Activated gamma-delta T cell treated with Interleukin-2 at 50 U/mL for 16 hours (primary cell): ENCODE measurements at places on chromosomes 2 and 18.
A peak's percentile ranks its signal among the peaks of the same experiment; 100 is the strongest.

DNA sequence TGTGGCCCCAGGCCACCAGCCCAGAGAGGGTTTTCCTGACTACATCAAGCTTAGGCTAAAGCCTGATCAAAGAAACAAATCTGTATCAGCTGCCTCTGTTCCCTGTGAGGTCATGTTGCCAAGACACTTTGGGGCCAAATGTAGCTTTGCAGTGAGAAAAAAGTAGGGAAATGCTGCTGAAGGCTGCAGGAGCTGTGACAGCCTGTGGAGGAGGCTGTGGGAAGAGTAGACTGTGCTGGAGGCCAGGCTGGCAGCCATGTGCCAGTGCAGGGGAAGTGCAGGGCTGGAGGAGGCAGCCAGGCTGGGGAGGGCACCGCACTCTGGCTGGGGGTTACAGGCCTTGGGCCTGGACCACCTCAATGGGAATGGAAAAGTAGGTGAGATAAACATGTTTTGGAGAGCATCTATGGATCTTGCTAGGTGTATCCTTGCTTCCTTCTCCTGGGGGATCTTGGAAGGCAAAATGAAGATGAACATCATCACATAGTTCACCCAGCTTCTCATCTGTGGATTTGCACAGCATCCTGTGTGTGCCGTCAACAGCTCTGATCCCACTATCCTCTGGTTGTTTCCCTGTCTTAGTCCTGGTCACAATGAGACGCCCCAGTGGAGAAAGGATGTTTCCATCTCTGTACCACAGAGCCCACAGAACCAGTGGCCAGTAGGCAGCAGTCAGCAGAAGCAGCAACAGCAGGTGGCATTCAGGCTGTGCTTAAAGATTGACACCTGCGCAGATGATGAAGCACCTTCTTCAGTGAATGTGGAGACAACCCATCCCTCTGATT, 103.8 kb upstream of the COPS8 start:
- no peak for DNase-seq

- no peak for DNase-seq
Measured at GRCh38 chr18:66971960-66972359, 368.1 kb upstream of the CDH19 start.

DNA sequence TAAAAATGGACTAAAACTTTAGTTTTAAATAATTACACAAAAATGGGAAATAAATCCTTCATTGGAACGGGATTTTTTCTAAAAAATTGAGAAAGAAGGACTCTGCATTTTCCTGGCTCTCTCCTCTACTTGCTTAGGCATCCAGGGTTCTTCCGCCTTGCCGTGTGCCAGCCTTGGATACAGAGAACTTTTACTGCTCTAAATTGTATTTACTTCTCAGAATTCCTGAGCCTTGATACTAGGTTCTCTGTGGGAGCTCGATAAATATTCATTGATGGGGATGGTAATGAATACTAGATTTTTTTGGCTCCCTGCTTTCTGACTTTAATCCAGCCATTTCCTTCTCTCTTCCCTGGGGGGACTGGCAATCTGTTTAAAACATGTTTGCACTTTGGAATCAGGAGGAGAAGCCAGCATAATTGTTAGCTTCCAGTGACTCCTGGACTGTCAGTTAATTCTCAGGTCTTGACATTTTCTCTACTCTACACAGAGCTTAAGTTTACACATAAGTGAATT, 746.1 kb upstream of the LRRTM1 start:
- no peak for DNase-seq

DNA sequence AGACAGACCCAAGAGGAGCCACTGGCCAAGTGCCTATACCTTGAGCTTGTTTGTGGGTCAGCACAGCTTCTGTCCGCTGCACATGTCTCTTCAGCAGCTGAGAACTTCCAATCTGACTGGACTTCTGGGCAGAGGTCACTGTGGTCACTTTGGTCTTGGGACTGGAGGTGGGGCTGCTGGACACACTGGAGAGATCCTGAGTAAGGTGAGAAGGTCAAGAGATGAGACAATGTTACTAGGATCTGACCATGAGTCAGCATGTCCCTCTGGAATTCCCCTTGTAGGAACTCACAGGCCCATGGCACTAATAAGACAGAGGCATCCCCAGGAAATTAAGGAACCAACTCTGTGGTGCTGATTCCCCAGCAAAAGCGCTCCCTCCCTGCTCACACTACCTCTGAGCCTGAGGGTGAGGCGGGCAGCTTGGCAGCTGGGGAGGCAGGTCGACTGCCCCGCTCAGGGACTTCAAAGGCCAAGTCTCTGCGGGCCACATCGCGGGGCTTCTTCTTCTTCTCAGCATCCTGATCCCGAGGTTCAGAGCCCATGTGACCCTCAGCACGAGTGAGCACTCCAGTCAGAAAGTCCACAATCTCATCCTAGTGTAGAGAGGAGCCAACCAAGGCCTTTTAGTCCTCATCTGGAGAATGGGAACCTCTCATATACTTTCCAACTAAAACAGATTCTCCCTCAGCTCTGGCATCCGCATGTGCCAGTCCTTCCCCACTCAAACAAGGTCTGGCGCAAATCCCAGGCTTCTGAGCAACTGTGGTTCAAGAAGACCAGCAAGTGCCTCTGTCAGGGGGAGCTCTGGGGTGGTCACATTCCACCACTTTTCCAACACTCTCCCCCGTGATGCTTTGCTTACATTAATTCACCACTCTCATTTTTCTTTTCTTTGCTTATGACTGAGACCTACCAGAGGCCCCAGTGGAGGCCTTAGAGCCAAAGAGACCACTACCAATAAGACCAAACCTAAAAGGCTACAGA, 29.4 kb downstream of the KANSL3 start:
- no peak for DNase-seq

DNA sequence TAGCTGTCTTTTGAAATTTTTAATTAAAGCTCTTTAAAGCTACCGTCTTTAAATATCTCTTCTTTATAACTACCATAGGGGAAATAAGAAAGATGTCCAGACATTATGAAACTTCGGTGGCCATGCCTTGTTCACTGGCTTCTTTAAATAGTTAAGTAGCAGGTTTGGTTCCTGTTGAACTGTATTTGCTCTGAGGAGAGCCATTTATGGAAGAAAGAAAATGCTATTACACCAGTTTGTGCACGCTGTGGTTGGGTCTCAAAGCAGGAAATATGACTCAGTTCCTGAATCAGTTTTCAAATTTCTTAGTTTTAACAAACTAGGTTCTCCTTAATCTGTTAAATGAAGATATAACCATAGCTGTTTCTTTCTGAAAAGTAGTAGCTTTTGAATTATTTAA, 12.2 kb downstream of the ARPC2 start:
- DNase-seq, result peak; percentile 38

- DNase-seq, result no peak
Measured at GRCh38 chr18:8685141-8685913, 20.0 kb upstream of the MTCL1 start.

DNA sequence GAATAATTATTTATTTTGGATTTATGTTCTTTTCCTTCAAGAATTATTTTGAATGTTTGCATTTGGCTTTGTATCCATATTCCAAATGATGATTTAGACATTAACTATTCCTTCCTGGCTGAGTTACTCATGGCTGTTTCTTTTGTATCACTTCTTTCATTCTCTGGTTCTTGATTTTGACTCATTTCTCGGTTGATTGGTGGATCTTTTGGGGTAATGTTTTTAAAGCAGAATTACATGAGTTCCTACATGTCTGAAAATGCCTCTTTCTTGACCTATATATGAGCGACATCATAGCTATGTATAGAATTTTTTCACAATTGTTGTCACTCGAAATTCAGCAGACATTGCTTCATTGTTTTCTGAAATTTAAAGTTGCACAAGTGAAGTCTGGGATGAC, 39.5 kb downstream of the CYP26B1 start:
- DNase-seq, result no peak

DNA sequence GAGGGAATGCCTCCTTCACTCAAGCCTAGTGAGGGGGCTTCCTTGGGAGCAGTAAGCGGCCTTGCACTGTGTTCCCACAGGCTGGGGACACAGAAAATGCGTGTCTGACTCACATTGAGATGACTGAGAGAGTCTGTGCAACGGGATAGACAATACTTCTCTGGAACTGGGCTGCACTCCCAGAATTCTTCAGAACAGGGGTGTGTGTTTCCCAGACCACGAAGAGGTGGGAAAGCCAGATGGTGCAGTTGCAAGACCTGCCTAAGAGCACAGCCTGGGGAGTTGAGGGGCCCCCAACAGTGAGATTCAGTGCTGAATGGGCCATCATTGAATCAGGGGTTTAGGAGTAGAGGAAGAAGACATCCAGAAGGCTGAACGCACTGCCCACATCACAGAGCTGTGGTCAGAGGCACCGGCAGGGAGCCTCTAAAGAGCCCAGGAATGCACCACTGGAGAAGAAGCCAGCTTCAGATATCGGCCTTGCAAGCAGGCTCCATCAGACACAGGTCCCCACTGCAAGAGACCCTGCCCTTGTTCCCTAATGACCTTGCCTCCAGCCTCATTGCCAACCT, 36.6 kb upstream of the MRPL19 start:
- DNase-seq, result no peak

DNA sequence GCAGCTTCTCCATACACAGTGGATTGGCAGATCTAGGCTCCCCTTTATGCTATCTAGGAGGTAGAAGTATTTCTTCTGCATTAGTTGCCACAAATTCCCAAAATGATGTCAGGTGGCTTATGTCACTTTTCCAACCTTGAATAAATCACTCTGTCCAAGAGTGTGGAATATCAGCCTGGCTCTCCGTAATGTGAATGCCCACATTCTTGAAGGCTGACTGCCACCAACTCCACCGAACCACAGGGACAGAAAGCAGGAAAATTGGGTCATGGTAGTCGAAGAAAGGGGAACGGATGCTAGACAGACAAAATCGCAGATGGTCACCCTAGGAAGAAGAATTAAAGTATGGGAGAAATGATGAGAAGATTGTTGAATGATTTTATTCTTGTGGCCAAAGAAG, 624.9 kb upstream of the CDH2 start:
- DNase-seq, result no peak

GRCh38 chr2:231181860-231182512, 16.4 kb upstream of the ARMC9 start:
- DNase-seq, result no peak

- DNase-seq, result no peak
Measured at GRCh38 chr2:28654663-28655320, 96.8 kb upstream of the PPP1CB start.

GRCh38 chr2:197958592-197959150, 154.3 kb downstream of the PLCL1 start:
- no peak for DNase-seq

DNA sequence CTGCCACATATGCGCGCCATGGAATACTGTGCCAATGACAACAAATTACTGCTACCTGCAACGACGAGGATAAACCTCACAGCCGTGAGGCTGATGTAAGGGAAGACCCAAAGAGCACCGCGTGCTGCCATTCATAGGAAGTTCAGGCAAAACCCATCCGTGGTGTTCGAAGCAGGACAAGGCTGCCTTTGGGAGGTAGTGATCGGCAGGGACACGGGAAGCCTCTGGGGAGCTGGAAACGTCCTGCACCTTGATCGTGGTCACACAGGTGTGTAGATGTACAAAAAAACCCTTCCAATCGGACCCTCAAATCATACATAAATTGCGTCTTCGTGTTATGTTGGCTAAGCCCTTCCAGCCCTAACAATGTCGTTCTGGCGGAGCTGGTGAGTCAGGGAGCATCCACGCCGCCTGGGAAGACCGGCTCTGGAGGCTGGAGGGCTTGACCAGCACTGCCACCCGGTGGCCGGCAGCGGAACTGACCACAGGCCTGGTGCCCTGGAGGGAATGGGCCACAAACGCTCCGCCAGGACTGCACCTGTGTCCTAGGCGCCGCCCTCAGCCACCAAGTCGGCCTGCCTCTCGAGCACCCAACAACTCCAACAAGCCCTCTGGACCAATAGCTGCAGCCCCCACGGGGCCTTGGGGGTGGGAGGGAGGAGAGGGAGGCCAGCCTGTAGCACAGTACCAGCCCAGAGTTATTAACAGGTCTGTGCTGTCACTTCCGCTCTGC, 4.1 kb upstream of the NEURL3 start:
- DNase-seq, result peak; percentile 50

GRCh38 chr2:234829074-234829455, 122.8 kb upstream of the SH3BP4 start:
- DNase-seq, result no peak

DNA sequence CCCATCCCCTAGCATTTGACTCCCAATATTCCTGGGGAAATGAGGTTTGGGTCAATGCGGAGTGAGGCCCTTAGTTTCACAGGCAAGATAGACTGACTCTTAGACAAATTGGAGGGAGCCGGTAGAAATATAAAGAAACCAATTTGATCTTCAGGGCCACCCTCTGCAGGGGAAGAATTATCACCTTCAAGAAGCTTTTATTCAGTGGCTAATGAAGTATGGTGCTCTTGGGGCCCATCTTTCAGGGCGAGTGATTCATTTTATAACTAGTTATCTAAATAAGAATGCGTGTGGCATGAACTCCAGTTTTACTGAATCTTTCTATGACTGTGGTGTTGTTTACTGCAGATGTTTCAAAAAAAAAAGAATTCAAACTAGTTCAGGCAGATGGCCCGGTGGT, 88.4 kb downstream of the LYPD1 start:
- no peak for DNase-seq

DNA sequence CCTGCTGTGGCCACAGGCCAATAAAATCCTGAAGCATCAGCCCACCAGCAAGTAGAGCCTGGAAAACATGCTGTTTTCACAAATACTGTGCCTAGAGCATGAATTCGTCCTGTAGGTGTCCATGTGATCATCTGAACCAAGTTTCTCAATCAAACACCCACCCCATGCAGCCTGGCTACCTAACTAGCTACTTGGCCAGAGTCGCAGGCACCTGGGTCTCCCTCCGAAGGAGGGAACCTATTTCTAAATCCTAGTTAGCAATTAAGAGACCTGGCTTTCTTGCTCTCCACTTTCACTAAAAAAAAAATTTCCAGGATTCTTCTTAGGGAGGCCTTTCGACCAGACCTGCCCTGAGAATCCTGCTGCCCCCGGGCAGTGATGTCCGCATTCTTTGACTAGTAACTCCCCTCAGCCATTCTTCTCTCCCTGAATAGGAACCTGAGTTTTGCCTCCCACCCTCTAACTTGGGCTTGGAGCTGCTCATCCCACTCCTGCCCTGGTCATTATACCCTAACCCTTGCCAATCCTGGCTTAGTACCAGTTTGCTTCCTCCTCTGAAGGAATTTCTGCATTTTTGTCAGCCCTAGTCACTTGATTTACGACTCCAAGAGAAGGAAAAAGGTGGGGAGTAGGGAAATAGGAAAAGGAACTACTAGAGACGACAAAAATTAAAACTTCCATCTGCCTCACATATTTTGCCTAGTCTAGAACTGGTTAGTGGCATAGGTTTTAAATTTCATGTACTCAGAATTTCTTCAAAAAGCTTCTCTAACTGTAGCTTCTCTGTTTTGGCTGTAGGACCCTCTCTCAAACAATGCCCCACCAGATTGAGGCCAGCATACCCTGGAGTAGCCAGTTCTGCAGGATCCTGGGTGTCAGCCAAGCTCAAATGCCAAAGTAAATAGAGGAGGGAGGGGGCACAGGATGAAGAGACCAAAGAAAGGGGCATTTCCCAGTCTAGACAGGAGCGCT, 25.4 kb upstream of the TANK start:
- DNase-seq, result no peak

- DNase-seq, result no peak
Measured at GRCh38 chr2:165435611-165436010, 33.9 kb upstream of the CSRNP3 start.

DNA sequence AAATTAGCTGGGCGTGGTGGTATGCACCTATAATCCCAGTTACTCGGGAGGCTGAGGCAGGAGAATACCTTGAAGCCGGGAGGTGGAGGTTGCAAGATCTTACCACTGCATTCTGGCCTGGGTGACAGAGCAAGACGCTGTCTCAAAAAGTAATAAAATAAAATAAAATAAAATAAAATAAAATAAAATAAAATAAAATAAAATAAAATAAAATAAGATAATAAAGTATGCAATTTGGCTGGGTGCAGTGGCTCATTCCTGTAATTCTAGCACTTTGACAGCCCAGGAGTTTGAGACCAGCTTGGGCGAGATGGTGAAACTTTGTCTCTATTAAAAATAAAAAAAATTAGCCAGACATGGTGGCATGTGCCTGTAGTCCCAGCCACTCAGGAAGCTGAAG, 85.6 kb upstream of the XPO1 start:
- no peak for DNase-seq
